ENCODE measurements at places on chromosomes 7 and 10.

DNA sequence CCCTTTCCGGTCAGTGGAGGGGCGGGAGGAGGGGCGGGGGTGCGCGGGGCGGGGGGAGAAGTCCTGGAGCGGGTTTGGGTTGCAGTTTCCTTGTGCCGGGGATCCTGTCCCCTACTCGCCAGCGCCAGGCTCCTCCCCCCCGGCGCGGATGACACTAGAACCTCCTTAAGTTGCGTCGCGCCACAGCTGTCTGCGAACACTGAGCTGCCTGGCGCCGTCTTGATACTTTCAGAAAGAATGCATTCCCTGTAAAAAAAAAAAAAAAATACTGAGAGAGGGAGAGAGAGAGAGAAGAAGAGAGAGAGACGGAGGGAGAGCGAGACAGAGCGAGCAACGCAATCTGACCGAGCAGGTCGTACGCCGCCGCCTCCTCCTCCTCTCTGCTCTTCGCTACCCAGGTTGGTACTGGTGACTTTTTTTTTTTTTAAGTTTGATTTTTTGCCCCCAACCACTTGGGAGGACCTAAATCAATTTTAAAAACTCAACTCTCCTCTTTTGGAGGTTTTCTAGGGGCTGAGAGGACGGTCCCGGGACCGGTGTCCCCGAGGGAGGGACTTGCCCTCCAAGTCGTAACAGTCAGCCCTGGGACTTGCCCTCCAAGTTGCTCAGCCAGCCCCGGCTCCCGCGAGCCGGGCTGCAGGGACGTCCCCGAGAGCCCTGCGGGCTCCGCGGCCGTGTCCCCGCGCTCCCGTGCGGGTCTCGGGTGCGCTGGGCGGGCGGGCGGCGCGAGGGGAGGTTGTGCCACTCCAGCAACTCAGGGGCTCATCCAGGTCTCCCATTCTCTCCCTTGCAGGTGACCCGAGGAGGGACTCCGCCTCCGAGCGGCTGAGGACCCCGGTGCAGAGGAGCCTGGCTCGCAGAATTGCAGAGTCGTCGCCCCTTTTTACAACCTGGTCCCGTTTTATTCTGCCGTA lies at the start of gene GATA3:
TSS of gene GATA3 (plus strand) at position 195 of the 914 bp plus-strand sequence. CDS start 968 bp downstream, outside the sequence.
- peak; percentile 83 for DNase-seq

DNA sequence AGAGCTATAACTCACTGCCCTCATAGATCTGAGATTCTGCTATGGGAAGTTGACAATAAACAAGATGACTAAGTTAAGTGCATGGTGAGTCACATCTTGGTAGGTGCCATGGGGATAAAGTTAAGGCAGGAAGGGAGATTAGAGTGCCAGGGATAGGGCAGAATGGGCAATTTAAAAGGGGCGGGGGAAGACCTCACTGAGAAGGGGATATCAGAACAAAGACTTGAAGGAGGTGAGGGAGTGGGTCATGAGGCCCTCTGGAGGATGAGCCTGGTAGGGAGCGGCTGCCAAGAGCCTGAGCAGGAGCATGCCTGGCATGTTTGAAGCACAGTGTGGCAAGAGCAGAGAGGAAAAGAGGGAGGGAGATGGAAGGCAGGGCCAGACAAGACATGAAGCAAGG lies 34.8 kb upstream of the INMT start:
- peak; percentile 42 for DNase-seq

DNA sequence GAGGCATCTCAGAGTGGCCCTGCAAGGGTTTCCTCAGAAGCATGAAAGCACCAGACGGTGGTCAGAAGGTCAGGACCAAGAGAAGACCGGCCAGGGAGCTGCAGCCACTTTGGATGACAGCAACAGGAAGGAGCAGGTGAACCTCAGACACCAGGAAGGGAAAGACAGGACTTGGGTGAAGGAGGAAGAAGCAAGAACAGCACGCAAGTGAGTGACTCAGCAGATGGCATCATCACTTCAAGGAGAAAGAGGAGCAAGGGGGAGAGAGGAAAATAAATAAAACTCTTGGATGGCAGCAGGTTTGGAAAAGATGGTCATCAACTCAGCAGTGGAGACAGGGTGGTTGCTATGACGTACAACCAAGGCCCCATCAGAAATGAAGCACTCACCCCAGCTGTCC lies 31.6 kb downstream of the NCAPG2 start:
- DNase-seq = peak; percentile 44

GRCh38 chr7:100066953-100067352 lies 14.6 kb downstream of the ZNF3 start:
- no peak for DNase-seq

- no peak for DNase-seq
These were observed 31.8 kb upstream of the SFTPD start for GRCh38 chr10:79980711-79981110.

DNA sequence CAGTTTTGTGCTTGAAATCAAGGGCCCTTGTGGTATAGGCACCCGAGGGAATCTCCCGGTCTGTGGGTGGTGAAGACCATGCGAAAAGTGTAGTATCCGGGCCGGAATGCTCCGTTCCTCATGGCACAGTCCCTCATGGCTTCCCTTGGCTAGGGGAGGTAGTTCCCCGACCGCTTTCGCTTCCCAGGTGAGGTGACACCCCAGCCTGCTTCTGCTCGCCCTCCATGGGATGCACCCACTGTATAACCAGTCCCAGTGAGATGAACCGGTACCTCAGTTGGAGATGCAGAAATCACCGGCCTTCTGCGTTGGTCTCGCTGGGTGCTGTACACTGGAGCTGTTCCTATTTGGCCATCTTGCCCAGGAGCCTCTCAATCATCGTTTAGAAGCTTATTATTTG lies 195.7 kb upstream of the POT1 start:
- DNase-seq = no peak

DNA sequence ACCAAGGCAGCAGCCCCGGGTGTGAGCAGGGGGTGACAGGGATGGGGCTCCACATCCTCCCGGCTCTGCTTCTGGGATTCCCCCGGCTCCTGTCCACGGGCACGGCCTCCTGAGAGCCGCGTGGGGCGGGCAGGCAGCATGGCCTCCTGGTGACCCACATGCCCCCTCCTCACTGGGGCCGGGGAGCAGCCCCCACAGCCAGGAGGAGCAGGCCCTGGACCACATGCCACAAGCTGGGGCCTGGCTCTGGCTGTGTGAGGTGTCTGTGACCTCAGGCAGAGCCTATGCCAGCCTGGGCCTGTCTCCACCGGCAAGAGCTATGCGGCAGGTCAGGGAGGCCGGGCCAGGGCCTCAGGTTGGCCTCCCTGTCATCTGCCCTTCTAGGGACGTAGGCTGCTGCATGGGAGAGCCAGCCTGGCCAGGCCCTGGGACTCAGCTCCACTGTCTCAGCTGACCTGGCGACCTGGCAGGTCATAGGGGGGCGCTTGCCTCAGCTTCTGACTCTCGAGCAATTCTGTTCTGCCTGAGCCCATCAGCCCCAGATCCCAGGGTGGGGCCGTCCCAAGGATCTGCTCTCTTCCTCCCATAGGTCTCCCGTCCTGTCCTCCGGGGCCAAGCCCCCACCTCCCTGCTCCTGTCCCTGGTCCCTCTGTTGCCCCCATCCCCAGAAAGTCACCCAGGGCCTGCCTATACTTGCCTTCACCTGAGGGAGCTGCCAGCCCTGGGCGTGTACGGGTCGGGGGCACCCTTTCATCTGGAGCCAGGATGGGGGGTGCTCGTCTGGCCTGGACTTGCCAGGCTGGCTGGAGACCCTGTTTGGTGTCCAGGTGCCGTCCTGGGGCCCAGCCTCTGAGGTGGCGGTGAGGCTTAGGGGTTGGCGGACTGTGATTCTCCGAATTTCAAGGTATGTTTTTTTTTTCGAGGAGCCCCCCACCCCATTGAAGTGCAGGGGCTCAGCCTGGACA lies 3.9 kb upstream of the TMEM184A start:
- DNase-seq = peak; percentile 51

Data from MCF 10A (cell line).